ENCODE measurements at places on chromosomes 2 and 18. TPM values are rescaled to one million over a fixed set of nuclear protein-coding genes. Genes with fewer than 3 reads are reported as not detected.
A peak's percentile ranks its signal among the peaks of the same experiment; 100 is the strongest.

Gene SULT1C4
- not detected for total RNA-seq

DNA sequence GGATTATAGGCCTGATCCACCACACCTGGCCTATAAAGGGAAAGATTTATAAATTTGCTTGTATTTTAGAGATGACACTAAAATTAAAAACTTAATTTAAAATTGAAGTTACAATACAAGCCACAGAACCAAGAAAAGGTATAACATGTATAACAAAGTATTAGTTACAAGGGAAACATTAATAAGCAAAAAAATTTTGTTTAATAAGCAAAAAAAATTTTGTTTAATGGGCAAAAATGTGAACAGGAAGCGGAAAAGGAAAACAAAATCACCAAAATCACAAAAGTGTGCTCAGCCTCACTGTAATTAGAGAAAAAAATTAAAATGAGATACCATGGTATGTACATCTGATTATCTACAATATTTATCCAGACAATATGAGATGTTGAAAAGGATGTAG lies 15.9 kb upstream of the NDUFV2 start:
- no peak for DNase-seq
- no peaks in the 10 kb centered on the region for H3K27me3 ChIP-seq
- H3K36me3 ChIP-seq, result peaks cover 24% of the 10 kb centered on the region
- H3K27ac ChIP-seq, result no peak overlapping the region
- no peak overlapping the region for H3K4me3 ChIP-seq

GRCh38 chr2:130920415-130921163 lies 83.9 kb downstream of the ARHGEF4 start:
- peak; percentile 50 for DNase-seq
- H3K4me3 ChIP-seq, result no peak overlapping the region
- H3K27me3 ChIP-seq, result peaks cover 7% of the 10 kb centered on the region
- H3K4me1 ChIP-seq, result no peaks in the 10 kb centered on the region
- H3K36me3 ChIP-seq, result no peaks in the 10 kb centered on the region
- no peak overlapping the region for H3K27ac ChIP-seq

Gene CAB39
- 135 TPM for total RNA-seq

- H3K27ac ChIP-seq, result no peak overlapping the region
- no peak for DNase-seq
- H3K36me3 ChIP-seq, result no peaks in the 10 kb centered on the region
- no peaks in the 10 kb centered on the region for H3K4me1 ChIP-seq
- no peak overlapping the region for H3K4me3 ChIP-seq
Observed at GRCh38 chr2:174846941-174847938, 83.0 kb upstream of the CHRNA1 start.

GRCh38 chr2:240289701-240290431 lies 145.6 kb upstream of the GPC1 start:
- no peak overlapping the region for H3K4me3 ChIP-seq
- no peaks in the 10 kb centered on the region for H3K27me3 ChIP-seq
- H3K27ac ChIP-seq, result no peak overlapping the region
- no peaks in the 10 kb centered on the region for H3K36me3 ChIP-seq

Gene MOGAT1
- total RNA-seq, result not detected

DNA sequence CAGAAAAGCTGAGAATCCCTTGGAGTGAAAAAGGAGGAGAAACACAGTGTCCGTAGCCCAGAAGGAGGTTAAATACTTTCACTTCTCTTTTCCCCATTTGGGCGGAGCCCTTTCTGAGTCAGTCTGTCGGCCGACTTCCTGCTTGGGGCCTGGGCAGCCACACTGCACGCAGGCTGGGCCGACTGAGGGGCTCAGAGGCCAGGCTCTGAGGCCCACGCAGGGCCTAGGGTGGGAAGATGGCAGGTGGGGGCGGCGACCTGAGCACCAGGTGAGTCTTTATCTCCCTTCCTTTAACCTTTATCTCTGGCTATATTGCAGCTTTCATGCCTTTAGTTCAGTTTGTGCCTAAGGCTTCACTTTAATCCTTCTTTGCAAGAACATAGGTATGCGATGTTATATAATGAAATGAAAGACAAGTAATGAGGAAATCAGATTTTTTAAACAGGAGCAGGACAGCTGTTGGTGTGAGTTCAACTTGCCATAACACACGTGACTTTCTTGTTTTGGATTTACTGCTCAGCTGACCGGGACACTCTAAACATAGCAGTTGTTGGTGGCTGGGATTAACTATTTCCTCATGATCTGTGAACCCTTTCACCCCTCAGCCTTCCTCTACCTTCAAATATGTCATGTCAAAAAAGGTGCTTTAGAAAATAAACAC lies at the start of gene SP100:
Gene SP100 (plus strand): TSS at position 141 of the 661 bp plus-strand sequence. CDS start 96 bp downstream, at position 237.
- peaks cover 64% of the 10 kb centered on the region for H3K36me3 ChIP-seq
- H3K4me1 ChIP-seq, result peaks cover 70% of the 10 kb centered on the region

- no peak overlapping the region for H3K4me3 ChIP-seq
- no peak for DNase-seq
- H3K4me1 ChIP-seq, result peaks cover 5% of the 10 kb centered on the region
- no peaks in the 10 kb centered on the region for H3K36me3 ChIP-seq
Observed at GRCh38 chr18:50039746-50040145, 155.2 kb downstream of the MYO5B start.

DNA sequence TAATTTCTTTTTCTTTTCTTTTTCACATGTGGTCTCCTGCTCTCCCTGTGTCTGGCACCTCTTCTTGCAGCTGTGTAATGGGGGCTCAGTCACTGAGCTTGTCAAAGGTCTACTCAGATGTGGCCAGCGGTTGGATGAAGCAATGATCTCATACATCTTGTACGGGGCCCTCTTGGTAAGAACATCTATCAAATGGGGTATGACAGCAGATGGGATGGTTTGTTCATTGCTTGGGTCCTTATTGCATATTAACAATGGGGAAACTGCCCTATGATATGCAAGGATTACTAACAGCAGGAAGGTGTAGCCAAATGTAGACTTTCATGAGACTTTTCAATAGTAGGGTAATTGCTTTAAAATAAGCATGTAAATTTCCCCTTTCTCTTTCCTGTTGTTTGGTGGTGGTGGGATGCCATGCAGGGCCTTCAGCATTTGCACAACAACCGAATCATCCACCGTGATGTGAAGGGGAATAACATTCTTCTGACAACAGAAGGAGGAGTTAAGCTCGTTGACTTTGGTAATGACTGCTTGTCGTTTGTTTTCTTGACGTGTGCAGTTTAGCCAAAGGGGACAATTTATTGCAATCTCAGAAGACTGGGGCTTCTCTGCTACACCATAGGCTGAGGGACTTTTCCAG lies 36.5 kb downstream of the MYO3B start:
- DNase-seq, result no peak
- no peaks in the 10 kb centered on the region for H3K4me1 ChIP-seq
- H3K36me3 ChIP-seq, result no peaks in the 10 kb centered on the region

GRCh38 chr2:53744395-53745065 lies 23.1 kb upstream of the CHAC2 start:
- H3K4me3 ChIP-seq, result no peak overlapping the region
- peaks cover 8% of the 10 kb centered on the region for H3K4me1 ChIP-seq
- peaks cover 38% of the 10 kb centered on the region for H3K36me3 ChIP-seq
- no peak overlapping the region for H3K27ac ChIP-seq
- no peak for DNase-seq

Gene FAM237A
- total RNA-seq, result not detected
